Activated CD8-positive, alpha-beta memory T cell treated with anti-CD3 and anti-CD28 coated beads for 48 hours (primary cell): ENCODE measurements at places on chromosomes 1 and 21.

DNA sequence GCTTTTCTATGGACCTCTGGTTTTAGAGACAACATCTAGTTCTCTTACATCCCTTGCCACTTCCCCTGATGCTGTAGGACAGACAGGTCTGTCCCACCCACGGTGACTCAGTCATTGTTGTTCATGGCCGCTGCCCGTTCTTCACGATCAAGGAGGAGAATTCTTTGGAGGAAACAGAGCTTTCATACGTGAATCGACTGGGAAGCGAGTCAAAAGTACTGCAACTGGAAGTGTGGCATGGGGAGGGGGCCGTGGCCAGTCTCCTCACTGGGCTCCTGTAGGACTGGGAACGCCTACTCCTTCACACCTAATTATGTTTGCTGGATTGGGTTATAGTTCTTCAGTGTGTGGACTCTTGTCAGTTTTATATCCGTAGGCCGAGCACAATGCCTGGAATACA, 4.4 kb upstream of the SLC37A1 start:
- DNase-seq, result no peak

DNA sequence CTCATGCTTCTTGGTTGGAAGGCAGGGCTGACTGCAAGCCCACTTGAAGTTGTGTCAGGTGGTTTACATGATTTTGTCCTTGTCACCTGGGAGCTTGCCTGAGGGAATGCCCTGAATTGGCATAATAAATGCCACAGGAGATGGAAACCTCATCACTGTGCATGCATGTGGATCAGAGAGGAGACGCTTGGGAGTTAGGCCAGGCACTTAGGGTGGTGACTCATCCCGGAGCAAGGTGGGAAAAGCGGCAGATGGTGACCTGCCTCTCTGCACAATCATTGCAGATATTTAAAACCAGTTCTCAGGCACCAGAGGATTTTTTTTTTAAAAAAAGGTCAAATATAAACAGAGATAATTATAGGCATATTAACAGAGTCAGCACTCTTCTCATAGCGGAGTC, 202.2 kb upstream of the KIAA0040 start:
- no peak for DNase-seq

GRCh38 chr1:215835951-215836350, 268.8 kb downstream of the KCTD3 start:
- no peak for DNase-seq

- no peak for DNase-seq
Measured at GRCh38 chr1:201074018-201074417, 38.2 kb downstream of the CACNA1S start.

- no peak for DNase-seq
Measured at GRCh38 chr1:212108981-212109380, 73.4 kb downstream of the DTL start.

- DNase-seq, result no peak
Measured at GRCh38 chr1:180136968-180137356, 17.7 kb upstream of the QSOX1 start.

GRCh38 chr1:172838680-172839313, 179.9 kb downstream of the FASLG start:
- DNase-seq, result no peak

DNA sequence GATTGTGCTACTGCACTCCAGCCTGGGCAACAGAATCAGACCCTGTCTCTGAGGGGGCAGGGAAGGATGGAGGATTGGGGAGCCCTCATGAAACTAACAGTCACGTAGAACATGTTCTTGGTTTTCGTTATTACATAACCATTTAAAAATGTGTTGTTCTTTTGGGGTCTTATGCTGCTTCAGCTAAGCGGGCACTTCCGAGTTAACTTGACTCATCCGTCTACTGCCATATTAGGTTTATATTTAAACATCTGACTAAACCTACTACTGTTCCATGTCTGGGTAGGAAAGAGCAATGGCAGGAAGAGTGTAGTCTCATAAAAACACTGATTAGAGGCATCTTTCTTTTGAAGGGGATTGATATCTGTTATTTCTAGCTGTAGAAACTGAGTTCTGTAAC, 59.5 kb upstream of the BMP8A start:
- no peak for DNase-seq

GRCh38 chr1:19476450-19477190, 8.7 kb downstream of the CAPZB start:
- DNase-seq, result no peak

DNA sequence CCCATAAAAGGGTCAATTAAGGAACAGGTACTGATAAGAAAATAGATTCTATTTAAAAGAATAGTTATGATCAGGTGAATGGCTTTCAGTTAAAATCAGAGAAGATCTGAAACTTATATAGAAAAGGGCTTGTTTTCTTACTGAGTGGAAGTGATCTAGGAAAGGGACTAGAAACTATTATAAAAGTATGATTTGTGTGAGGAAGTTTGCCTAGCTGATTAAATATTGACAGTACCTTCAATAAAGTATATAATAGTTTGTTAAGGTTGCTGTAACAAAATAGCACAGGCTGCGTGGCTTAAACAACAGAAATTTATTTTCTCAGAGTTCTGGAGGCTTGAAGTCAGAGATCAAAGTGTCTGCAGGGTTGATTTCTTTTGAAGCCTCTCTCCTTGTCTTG, 5.4 kb upstream of the ALG6 start:
- DNase-seq, result no peak

DNA sequence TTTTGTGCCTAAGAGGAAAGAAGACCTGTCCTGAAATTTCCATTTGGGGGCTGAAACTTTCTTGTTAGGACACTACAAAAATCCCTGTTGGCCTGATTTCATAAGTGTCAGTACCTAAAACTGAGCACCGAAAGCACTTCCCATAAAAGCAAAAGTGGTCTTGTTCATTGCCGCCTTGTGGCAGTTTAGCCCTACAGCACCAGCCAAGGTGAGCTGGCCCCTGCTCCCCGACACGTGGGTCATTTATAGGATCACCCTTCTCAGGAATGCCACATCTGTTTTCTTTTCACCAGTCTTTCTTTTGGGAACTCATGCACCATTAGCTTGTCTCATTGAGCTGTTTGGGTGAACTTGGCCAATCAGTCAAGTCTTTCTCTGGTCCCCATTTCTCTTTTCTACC, 155.8 kb upstream of the KAZN start:
- DNase-seq, result no peak

- no peak for DNase-seq
Measured at GRCh38 chr1:240683576-240683975, 71.6 kb upstream of the GREM2 start.

DNA sequence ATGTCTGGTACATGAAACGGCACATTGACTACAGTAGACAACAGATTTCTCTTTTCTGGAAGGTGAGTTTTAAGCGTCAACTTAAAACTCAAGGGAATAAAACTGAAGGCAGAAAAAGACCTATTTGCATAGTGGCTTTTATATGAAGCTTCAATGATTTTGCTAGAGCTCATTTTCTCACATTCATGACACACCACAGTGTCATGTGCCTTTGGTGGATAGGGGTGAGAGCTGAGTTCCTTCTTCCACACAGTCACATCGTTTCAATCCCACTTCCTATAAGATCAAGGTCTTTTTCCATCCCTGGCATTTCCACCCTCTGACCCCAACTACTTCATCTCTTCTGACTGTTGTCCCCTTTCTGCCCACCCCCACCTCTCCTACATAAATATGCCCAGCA, 31.0 kb downstream of the IL12RB2 start:
- DNase-seq, result no peak

DNA sequence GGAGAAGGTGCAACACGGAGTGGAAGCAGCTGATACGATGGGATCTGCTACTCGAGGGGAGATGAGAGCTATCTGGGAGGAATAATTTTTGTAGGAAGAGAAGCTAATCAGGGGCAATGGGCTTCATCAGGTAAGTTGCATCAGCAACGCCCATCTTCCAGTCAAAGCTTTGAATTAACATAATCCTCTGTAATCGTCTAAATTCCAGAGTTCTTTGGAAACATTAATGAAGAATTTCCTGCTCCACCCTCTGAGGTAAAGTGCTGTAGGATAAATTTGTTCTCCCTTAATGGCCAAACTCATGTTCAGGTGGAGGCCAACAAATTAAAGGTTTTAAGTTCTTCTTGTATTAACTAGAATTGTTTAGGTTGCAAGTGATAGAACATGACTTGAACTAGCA, 94.0 kb upstream of the KAZN start:
- DNase-seq, result no peak

- no peak for DNase-seq
Measured at GRCh38 chr21:26448751-26449150, 124.3 kb downstream of the CYYR1 start.

DNA sequence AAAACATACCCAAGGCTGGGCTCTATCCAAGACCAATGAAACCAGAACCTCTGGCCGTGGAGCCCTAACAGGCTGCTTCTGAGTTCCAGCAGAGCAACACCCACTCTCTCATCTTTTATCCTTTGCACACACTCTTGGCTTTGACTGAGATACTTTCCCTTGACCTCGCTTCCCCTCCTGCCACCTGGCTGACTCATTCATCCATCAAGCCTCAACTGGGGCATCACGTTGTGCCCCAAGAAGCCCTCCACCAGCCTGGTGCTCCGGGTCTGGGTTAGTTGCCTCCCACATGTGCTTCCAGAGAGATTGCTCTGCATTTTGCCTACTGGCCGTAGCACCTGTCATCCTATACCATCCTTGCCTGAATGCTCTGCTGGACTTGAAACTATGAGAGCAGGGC, 34.5 kb upstream of the SERBP1 start:
- no peak for DNase-seq

- no peak for DNase-seq
Measured at GRCh38 chr1:26705788-26706311, 10.0 kb downstream of the ARID1A start.
